HEK293T (cell line): ENCODE measurements at places on chromosomes 4 and X.

DNA sequence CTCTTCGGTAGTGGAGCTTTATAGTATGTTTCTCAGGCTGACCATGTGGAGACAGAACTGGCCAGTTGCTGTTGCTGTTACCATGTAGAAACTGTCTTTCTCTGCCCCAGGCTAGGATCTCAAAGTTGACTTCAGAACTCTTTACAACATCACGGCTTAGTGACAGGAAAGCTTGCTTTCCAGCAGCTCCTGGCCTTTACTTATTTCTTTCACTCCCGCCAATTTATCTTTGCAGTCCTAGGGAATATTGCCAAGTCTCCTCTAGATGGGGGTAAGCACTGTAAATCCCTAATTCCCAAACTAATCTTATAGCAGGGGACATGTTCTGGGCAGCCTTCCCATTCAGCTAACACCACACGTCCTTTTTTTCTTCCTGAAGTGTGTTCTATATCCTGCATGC, 631.6 kb downstream of the SPRY1 start:
- DNase-seq, result no peak

DNA sequence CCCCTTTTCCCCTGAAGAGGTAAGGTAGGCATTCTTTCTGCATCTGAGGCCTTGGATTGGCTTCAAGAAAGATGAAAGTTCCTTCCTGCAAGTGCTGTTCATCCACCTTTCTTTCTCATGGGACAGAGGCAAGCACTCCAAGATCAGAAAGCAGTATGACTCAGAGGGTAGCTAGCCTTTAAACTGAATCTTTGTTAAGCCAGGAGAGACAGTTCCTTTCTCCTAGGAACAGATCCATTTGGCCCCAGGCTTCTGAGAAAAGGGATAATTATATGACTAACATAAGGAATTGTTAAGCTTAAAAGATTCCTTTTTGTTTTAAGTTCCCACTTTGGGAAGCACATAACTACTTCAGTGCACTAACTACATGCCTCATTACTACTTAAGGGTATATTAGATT, 192.0 kb downstream of the PPP3CA start:
- DNase-seq, result no peak

GRCh38 chr4:25817059-25817681, 45.6 kb downstream of the SEL1L3 start:
- DNase-seq, result no peak

DNA sequence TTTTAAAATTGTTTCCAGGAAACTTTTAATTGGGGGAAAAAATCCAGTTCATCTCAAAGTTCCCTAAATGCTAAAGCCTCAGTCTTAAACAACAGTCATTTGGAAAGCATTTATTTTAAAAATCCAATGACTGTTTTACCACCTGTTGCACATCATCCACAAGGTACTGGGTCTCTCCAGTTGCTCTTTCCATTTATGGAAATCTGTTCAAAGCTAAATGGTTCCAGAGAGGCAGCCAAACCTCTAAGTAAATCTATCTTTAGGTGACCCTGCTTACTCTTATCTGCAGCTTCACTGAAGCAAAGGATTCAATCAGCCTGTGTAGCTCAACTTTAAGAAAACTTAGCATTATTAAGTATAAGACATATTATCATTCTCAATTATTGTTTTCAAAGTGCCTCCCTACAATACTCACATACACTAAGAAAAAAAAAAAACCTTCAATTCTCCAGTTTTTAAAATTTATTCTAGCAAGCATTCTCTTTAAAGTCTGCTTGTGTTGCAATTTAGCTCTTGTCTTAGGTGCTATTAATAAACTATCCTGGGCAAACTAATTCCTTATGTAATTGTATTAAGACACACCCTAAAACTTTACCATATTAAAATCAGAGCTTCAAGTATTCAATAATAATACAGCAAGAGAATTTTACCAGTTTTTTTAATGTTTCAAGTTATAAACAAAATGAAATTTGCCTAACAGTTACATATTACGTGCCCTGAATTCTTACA, 60.6 kb downstream of the NOCT start:
- DNase-seq, result no peak

GRCh38 chrX:128975745-128976144, 547.5 kb downstream of the SMARCA1 start:
- peak; percentile 70 for DNase-seq
